ENCODE measurements at places on chromosomes 11 and 22.

- DNase-seq, result no peak
These were observed 14.3 kb upstream of the C11orf96 start for GRCh38 chr11:43927925-43928707.

GRCh38 chr22:38955250-38955905 is 2.0 kb upstream of the APOBEC3A start:
- no peak for DNase-seq

DNA sequence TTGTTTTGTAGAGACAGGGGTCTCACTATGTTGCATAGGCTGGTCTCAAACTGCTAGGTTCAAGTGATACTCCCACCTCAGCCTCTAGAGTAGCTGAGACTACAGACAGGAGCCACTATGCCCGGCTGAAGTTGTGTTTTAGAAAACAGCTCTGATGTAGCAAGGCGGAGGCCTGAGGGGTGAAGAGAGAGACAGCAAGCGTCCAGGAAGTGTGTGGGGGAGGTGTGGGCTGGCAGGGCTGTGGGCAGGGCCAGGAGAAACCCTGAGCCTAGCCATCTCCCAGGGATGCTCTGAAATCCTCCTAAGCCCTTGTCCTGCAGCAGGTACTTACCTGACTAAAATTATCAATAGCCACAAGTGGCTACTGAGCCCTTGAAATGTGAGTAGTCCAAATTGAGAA is 16.1 kb upstream of the RPS3 start:
- DNase-seq, result no peak

GRCh38 chr11:36425561-36426081 is 84.5 kb downstream of the TRAF6 start:
- no peak for DNase-seq

- no peak for DNase-seq
These were observed 10.9 kb downstream of the LMO2 start for GRCh38 chr11:33880979-33881378.

GRCh38 chr11:85941380-85941973 is 86.3 kb downstream of the CCDC83 start:
- no peak for DNase-seq

DNA sequence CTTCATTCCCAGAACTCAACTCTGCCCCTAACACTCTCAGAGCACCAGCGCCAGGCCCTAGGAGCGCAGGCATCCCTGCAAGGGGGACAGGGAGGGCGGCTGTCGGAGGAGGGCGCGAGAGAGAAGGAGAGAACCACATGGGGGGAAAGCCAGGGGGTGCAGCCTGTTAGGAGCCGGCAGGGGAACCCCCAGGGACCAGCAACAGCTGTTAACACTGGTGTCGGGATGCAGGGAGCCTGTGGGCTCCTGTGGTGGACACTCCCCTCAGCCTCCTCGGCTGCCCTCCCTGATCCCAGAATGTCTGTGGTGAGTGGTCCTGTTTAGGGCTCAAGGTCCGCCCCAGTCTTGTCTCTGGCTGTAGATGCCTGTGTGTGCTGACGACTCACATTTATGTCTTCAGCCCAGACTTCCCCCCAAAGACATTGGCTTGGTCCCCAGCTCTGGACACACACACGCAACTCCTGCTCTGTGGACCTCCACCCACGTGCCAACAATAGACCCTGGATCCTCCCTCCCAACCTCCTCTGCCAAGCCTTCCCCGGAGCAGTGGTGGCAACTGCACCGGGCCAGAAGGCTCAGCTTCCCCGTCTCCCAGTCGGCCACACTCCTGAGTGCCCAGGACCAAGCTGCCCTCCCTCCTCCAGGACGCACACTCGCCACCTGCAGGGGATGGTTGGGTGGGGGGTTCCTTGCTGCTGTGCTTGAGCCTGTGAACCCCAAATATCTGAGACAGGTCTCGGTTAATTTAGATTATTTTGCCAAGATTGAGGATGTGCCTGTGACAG is 817 bp upstream of the IFITM5 start:
- DNase-seq, result no peak

DNA sequence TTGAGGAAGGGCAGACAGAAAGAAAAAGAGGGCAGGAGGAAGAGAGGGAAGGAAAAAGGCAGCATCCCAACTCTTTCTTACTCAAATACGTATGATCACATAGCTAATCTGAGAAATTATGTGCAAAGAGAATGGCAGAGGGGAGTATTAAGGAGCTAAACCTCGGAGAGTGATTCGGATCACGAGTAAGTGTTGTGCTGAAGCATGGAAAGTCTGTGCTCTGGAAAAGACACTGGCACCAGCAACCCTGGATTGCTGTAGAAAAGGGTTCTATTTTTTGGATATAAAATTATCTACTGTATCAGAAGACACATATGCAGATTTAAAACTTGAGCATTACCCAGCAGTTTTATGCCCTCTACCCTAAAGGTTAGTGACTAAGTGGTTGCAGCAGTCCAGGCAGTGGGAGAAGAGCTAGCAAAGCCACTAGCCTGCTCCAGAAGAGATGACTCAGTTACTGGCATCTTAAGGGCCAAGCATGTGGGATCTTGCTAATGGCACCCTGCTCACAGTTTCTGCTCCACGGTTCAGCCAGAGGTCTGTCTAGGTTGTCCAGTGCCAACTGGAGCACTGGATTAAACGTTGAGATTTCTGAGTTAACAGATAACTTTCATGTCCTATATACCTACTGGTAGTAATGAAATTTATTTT is 151.7 kb downstream of the SWAP70 start:
- no peak for DNase-seq

GRCh38 chr22:50505276-50505775 is 2.2 kb downstream of the LMF2 start:
- DNase-seq, result no peak

GRCh38 chr11:60924110-60924905 is at the start of gene TMEM132A:
Gene TMEM132A (plus strand): TSS chr11:60924460. CDS start chr11:60924634, 174 bp downstream.
- peak; percentile 22 for DNase-seq

- no peak for DNase-seq
These were observed 2.2 kb downstream of the SEC14L2 start for GRCh38 chr22:30398685-30399680.

DNA sequence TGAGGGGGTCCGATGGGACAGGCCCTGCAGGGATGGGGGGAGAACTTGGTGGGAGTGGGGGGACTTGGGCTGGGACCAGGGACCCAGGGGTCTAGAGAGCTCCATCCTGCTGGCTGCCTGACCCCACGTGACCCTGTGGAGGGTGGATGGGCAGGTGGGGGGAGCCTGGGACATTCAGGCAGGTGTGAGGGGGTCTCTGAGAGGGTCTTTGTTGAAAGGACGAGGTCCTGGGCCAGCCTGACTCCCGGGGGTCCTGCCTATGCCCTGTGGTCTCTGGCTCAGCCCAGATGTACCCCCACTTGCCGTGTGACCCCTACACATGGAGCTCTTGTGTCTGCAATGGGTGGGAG is 7.5 kb downstream of the LRRC56 start:
- no peak for DNase-seq

GRCh38 chr22:19717181-19717580 is 2.9 kb downstream of the SEPTIN5 start:
- no peak for DNase-seq

- no peak for DNase-seq
These were observed 82.7 kb downstream of the CADM1 start for GRCh38 chr11:115421352-115421991.

- DNase-seq, result no peak
These were observed 272.3 kb downstream of the GUCY1A2 start for GRCh38 chr11:106745941-106746340.

GRCh38 chr22:39173787-39174497 is 21.5 kb upstream of the CBX7 start:
- peak; percentile 23 for DNase-seq

- DNase-seq, result peak; percentile 37
These were observed 19.9 kb downstream of the BID start for GRCh38 chr22:17754233-17754925.

DNA sequence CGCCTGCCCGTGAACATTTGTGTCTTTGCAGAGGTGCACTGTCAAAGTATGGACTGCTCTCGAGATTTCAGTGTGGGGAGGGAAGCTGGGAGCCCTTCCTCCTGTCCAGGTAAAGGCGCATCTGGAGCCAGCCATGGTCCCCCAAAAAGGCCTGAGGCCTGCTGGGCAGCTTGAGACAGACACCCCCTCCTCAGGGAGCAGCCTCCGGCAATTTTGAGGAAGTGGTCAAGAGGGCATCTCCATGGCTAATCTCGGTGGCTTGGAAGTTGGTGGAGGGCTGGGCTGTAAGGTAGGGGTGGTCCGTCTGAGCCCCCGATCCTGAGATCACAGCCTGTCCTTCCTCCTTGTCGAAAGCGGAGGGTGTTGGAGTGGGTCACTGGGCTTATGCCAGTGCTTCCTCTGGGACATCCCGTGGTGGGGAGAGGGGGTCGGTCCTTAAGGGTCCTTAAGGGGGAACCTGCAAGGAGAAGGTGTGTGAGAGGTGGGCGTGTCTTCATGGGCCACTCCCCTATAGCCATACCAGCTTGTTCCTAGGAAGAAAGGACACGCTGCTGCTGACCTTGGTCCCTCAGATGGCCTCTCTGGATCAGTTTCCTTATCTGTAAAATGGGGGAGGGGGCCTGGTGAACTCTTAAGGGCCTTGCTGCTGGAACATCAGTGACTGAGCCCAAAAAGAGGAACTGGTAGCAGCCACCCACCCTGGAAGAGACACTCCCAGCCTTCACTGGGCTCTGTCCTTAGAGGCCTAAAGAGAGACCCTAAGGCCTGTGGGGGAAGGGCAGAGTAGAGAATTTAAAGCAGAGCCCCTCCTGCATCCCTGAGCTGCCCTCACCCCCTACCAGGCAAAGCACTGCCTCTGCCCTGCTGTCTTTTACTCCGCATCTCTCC is 2.6 kb downstream of the KCNC1 start:
- no peak for DNase-seq

GRCh38 chr11:110290591-110291334 is 5.7 kb downstream of the RDX start:
- DNase-seq, result no peak

GRCh38 chr11:108121274-108122155 is at the start of gene ACAT1:
Gene ACAT1 (plus strand): TSS chr11:108121567. CDS start chr11:108121607, 40 bp downstream.
- peak; percentile 97 for DNase-seq

DNA sequence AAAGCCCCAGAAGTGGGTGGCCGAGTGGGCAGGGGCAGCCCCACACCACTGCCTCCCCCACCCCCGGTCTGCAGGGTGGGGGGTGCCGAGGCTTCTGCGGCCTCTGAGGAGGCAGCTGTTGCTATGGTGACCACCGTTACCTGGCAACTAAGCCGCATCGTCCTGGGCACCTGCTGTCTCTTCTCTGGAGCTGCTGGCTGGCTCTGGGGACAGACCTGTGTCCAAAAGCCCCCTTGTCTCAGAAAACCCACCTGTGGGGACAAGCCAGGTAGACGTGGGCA is 79.9 kb upstream of the PRR5 start:
- peak; percentile 45 for DNase-seq

DNA sequence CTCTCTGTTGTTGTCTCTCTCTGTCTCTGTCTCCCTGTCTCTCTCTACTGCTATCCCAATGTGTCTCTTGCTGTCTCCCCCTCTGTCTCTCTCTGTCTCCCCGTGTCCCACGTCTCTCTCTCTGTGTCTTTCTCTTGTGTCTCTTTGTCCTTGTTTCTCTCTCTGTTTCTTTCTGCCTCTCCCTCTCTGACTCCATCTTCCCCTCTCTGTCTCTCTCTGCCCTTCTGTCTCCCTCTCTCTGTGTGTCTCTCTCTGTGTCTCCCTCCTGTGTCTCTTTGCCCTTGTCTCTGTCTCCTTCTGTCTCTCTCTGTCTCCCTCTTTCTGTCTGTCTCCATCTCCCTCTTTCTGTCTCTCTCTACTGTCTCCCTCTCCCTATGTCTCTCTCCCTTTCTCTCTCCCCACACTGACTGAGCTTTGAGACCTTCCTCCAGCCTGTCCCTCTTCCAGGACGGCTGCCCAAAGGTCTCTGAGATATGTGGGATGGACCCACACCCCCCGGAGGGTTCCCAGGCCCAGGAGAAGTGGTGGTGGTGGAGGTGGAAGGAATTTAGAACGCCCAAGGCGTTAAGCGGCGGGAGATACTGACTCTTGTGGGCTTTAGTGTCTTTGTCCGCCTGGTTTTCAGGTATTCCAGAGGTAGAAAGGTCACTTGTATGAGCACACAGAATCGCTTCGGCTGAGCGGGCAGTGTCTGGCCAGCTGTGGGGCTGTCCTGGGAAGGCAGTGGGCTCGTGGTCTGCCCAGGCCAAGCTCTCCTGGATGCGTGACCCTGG is 65.5 kb upstream of the CCND1 start:
- DNase-seq, result no peak

- DNase-seq, result no peak
These were observed 11.4 kb downstream of the SLC35F2 start for GRCh38 chr11:107847184-107847583.

DNA sequence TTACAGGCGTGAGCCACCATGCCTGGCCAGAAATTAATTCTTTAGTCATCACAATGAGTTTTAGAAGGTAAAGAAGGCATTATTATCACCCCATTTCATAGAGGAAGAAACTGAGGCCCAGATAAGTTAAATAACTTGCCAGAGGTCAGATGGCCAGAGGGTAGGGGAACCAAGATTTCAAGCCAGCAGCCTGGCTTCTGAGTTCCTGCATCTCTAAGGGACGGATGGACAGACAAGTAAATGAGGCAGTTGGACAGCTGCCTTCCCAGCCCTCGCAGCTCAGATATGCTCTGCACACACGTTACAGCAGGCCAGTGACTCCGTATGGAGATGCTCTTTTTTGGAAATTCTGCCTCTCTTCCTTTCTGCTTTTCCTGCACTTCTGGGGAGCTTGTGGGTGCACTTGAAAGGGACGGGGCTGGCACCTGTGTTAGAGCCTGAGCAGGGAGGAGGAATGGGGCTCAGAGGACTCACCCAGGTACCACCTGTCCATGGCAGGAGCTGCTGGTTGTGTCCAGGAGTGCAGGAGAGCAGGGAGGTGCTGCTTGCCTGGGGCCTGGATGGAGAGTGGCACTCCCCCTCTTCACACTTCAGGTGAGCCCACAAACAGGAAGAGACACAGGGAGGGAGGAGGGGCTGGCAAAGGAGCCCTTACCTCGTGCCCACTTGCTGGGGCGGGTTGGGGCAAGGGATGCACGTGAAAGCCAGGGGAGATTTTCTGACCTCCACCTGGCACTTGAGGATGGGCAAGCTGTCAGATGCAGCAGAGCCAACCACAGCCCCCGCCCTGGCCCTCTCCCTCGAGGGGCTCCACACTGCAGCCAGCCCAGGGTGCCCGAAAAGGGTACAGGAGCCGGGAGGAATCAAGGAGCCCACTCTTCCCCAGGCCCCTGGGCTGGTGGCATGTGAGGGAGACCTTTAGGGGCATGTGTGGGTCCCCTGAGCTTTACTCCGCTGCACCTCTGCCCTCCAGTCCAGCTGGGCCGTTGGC is 3.3 kb upstream of the FXYD2 start:
- no peak for DNase-seq

Measured in activated CD4-positive, alpha-beta T cell treated with anti-CD3 and anti-CD28 coated beads, Interleukin-2, amount 50 U/mL, for 1 hour (primary cell).